ENCODE measurements at places on chromosomes 12 and 14. TPM values are rescaled to one million over a fixed set of nuclear protein-coding genes. Genes with fewer than 3 reads are reported as not detected.

The PRR13 gene
- total RNA-seq, result 70.8 TPM

The HSPA2 gene
- total RNA-seq, result 4.9 TPM

The PFKM gene
- total RNA-seq, result 50.2 TPM

The SPPL3 gene
- 4.7 TPM for total RNA-seq

The CRIP2 gene
- total RNA-seq, result 285 TPM

The OLR1 gene
- total RNA-seq, result not detected

The MYO1A gene
- total RNA-seq, result not detected

The RERG gene
- total RNA-seq, result 1.6 TPM

The KRT82 gene
- total RNA-seq, result not detected

The ZDHHC22 gene
- total RNA-seq, result not detected

The FAM186B gene
- total RNA-seq, result 0.54 TPM

The CMA1 gene
- not detected for total RNA-seq

The HNF1A gene
- 0.32 TPM for total RNA-seq

The EFS gene
- 3.6 TPM for total RNA-seq

The DAO gene
- not detected for total RNA-seq

The ZFHX2 gene
- total RNA-seq, result not detected

The SERPINA3 gene
- 530 TPM for total RNA-seq

The WNT1 gene
- total RNA-seq, result not detected

The SPX gene
- total RNA-seq, result 0.97 TPM

The CEP290 gene
- total RNA-seq, result 6.6 TPM
